CD4-positive, alpha-beta T cell treated with Interleukin-15 for 1 hour (primary cell): ENCODE measurements at places on chromosomes 4 and X.
A peak's percentile ranks its signal among the peaks of the same experiment; 100 is the strongest.

- no peak for DNase-seq
These were observed 587.1 kb upstream of the CPEB2 start for GRCh38 chr4:14415146-14415545.

GRCh38 chr4:60934566-60935295 lies 265.4 kb upstream of the ADGRL3 start:
- DNase-seq: no peak

- no peak for DNase-seq
These were observed 17.6 kb upstream of the WFS1 start for GRCh38 chr4:6252051-6252450.

DNA sequence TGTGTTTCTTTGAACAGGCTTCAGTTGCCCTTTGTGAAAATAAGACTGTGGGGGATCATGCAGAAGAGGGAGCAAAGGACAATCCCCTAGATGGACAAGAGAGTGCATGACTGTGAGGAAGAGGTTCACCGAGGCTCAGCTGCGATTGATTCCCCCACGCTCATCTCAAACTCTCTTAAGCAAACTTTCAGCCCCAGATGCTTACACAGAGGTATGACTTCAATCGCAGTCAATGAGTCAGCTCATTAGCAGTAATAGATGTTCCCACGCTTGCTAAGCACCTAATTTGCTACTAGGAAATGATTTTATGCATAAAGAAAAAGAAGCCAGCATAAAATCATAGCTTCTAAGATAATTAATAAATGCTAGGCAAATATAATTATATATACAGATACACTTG lies 2256.1 kb upstream of the AGA start:
- no peak for DNase-seq

DNA sequence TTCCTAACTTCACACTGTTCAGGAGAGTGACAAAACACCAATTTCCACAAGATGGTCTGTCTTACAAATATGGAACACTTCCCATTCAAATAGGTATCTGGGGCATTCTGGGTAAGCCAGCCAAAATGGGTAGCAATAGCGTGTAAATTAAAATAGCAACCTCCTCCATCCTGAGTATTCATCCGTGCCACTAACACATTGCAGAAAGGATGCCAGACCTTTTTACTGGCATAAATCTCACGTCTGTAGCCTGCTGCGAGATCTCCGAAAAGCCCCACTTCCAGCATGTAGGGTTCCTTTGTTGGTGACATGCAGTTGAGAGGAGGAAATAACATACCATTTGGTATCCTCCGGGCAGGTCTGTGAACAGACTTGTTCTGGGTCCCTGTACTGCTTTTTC lies 52.7 kb upstream of the RAI2 start:
- DNase-seq: no peak

- no peak for DNase-seq
These were observed 35.7 kb downstream of the PRKG2 start for GRCh38 chr4:81179326-81179725.

DNA sequence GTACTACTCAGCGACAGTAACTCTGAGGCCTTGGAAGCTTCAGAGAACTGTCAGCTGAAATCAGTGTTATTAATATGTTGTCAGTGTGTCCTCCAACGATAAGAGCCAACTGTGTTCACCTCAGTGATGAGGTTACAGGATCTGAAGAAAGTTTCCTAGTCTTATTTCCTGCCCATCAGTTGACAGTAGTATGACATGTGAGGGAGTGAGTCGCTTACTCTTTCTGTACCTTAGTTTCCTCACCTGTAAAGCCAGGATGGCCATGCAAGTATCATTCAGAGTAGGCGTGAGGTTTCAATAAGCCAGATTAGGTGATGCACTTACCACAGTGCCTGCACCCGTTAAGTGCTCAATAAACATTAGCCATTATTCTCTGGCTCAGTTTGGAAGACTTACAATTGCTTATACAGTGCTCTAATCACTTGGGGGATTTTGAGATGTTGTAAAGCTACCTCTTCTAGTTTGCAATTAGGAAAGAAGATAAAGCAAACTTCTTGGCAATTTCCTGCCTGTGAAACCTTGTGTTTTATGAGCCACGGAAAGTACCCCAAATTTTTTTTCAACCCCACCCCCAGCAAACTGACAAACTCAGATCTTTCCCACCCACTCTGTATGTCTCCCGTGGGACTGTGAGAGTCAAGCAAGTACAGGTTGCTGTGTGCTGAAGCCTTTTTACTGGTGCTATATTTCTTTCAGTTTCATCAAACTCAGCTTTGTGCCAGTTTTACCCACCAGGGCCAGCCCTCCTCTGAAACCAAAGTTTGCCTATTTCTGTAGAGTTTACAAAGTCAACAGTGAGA lies 62.2 kb downstream of the ANXA3 start:
- peak; percentile 21 for DNase-seq

DNA sequence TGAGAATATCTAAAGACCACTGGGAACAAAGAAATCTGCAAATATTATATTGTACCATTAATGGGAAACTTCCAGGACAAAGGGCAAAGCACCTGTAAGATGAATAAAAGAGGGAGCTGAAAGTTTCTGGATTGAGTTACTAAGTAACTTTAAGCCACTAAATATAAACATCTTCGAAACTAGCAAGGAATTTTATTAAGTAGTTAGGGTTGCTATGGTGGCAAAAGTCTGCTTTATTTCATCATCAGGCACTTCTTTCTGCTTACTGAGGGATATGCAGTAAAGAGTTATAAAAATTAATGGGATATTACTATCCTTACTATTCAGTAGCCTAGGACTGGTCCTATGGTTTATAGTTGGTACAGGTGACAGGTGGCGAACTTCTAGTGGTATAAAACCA lies 33.0 kb downstream of the SMARCA1 start:
- DNase-seq: no peak

GRCh38 chr4:181509073-181509472 lies 734.1 kb upstream of the TENM3 start:
- no peak for DNase-seq

GRCh38 chr4:53531585-53532224 lies 59.6 kb downstream of the LNX1 start:
- DNase-seq: no peak

GRCh38 chr4:125911481-125911880 lies 596.7 kb downstream of the FAT4 start:
- no peak for DNase-seq

DNA sequence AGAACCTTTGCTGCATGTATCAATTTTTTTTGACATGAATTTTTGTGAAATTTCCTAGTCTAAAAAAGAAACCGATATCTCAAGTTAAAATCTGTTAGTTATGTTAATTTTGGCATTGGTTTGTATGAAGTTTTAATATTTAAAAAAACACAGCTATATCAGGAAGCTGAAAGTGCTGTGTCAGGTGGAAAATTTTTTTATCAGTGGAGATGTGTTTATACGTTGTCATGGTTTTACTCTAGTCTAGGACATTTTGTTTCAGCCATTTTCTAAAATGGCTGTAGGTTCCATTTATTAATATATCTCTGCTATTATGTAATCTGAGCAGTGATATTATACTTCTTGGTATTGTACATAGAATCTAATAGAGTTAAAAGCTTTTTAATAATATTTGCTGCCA lies 34.2 kb downstream of the OCRL start:
- DNase-seq: no peak

DNA sequence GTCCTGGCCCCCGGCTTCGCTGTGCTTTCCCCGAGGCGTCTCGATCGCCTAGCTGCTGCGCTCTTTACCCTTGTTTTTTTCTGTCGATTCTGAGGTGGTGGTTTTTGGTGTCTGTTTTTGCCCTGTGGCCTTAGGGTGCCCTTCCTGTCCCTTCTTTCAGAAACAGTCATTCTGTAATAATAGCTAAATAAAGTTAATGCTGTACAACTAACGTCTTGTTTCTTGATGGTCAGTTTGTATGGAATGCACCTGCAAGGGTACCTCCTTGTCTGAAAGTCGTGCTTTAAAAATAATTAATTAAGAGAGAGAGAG lies 686 bp downstream of the FIP1L1 start:
- no peak for DNase-seq

DNA sequence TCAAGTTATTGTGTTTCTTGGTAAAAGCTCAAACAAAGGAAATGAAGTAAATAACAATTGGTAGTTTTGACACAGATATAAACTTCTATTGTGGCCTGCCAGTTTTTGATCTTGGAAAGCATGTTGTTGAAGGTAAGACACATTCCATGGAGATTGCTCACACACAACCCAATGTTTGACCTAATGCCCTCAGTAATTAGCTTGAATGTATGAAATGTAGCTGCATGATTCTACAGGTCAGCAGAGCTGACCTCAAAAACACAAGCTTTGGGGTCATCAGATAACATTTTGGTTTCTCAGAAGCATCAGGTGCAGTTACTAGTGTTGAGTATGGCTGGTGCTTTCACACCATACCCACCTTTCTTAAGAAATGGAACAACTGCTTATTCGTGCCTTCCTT lies 16.5 kb downstream of the GPR173 start:
- DNase-seq: no peak

DNA sequence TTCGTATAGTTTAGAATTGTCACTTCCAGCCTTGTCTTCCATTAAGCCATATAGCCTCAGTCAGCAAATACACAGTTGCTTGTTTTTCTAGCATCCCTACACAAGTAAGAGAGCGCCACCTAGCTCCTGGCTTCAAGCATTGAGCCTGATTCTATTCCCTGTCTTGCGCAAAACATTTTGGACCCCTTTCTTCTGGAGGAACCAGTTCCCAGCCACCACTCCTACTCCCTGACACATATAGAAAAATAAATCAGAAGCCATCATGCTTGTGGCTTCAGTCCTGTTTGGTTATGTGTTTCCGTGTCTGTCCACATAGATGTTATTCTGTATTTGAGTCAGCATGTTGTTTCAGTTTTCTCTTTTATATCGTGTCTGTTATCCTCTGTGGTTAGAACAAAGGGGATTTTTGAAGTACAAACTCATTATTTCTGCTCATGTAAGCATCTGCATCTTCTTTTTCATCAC lies 59.9 kb downstream of the GK start:
- DNase-seq: peak; percentile 24

DNA sequence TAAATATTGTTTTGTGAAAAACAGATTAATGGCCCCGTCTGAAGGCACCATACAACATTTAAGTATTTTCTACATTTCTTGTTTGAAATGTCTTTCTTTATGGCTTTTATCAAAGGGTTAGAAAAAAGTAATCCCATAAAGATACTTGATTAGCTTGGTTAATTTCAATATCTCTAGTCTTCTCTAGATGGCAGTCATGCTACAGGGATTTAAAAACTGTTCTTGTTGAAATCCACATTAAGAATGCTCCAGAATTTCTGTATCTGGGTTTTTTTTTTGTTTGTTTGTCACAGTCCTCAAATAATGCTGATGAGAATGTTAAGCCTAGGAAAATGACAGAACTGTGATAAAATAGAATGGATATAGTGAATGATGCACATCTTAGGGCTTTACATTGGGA lies 109.0 kb upstream of the AADAT start:
- DNase-seq: no peak

DNA sequence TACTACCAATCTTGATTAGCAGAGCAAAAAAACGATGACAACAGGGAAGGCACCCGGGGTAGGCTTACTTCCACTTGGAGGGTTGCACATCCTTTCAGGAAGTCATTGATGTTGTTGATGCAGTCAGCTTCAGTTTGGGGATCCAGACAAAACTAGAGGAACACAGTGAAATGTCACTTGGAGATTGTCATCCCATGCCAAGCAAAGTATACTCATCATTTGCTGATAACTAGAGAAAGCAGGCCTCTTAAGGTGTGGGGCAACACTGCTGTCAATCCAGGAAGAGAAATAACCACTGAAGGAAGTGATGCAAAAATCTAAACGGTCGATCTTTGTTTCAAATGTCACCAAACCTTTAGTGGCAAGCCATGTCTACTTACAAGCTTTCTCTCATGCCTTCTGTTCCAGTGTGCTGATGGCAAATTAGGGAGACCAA lies 1.4 kb downstream of the ARHGEF6 start:
- no peak for DNase-seq

DNA sequence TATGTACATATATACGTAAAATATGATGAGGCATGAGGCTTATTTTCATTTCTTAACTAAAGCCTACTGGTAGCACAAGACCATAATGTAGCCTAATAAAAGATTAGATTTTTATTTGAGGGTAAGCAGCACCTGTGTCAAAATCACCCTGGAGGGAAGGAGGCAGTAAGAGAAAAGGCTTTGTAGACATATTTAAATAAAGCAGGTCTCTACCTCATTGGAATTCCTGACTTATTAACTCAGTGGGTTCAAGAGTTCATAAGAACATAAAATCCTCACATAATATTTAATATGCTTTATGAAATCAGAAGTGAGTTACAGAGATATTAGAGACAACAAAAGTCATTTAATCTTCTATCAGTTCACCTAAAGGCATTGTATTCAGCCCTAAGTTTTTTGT lies 261.6 kb upstream of the ANKRD50 start:
- no peak for DNase-seq

DNA sequence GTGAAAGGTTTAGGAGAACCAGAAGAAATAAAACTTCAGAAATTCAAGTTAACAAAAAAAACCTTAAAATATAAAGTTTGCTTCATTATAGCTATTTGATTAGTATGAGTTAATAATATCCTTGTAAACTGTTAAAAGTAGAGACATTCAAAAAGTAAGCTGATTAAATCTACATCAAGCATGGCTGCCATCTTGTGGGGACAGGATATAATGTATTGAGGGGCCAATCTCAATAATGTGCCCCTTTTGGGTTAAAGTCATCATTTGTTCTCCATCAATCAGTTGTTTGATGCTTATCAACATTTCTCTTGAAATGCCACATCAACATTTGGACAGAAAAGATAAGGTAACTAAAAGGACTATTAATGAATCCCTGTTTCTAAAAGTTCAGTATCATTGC lies 4.6 kb upstream of the GRID2 start:
- no peak for DNase-seq

GRCh38 chr4:114527637-114528036 lies 71.0 kb upstream of the UGT8 start:
- DNase-seq: no peak

- DNase-seq: no peak
These were observed 33.7 kb upstream of the WDR17 start for GRCh38 chr4:176031922-176032321.

- DNase-seq: no peak
These were observed 136.2 kb downstream of the CFAP299 start for GRCh38 chr4:80471756-80472155.

DNA sequence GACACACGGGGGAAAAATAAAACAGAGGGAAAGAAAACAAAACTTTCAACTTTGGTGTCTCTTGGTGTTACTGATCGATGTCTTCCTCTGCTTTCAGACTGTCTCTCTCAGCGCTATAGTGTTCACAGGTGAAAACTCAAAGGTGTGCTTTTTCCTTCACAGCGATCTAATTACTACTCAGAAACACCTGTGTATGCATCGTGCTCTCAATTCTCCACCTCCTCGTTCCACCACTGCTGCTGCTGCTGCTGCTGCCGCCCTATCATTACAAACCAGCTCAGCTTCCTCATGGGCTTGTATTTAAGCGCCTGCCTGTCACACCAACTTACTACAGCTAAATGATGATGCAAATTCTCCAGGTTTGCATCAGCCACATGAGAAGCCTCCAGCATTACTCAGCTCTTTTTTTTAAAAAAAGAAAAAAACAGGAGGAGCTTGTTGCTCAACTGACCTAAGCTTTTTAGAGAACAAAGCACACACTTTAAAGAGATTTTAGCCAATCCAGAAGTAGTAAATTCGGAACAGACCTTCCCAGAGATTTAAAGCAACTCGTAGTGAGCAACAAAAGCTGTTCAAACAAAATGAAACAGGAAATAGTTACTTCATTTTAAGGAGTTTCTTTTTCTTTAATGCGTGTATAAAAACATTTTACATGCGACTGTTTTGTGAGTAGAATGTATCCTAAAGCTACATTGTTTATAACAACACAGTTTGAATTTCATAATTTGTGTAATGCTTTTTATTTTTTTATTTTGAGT lies at the start of gene SLC7A11:
SLC7A11 (minus strand) TSS at position 274 of the 758 bp plus-strand sequence. CDS start 280 bp downstream, outside the sequence.
- peak; percentile 70 for DNase-seq

GRCh38 chr4:184459413-184459812 lies 14.9 kb downstream of the IRF2 start:
- no peak for DNase-seq
